ENCODE measurements at places on chromosomes 7 and 10.

DNA sequence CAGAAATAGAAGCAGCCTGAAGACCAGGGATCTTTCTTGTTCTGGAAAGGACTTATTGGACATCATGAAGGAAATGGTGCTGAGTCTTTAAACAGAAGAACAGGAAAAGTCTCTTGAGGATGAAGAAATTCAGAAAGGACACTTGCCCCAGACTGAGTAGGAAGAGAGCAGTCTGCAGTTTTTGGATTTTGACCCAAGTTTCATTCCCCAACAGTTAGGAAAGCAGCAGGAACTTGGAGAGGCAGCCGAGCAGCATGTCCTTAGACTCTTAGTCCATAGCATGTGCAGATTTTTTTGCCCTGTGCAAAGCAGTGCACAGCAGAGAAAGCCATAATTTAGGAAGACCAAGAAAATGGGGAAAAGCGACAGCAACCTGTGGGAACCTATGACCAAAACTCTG lies 927.2 kb upstream of the AUTS2 start:
- no peak for DNase-seq

DNA sequence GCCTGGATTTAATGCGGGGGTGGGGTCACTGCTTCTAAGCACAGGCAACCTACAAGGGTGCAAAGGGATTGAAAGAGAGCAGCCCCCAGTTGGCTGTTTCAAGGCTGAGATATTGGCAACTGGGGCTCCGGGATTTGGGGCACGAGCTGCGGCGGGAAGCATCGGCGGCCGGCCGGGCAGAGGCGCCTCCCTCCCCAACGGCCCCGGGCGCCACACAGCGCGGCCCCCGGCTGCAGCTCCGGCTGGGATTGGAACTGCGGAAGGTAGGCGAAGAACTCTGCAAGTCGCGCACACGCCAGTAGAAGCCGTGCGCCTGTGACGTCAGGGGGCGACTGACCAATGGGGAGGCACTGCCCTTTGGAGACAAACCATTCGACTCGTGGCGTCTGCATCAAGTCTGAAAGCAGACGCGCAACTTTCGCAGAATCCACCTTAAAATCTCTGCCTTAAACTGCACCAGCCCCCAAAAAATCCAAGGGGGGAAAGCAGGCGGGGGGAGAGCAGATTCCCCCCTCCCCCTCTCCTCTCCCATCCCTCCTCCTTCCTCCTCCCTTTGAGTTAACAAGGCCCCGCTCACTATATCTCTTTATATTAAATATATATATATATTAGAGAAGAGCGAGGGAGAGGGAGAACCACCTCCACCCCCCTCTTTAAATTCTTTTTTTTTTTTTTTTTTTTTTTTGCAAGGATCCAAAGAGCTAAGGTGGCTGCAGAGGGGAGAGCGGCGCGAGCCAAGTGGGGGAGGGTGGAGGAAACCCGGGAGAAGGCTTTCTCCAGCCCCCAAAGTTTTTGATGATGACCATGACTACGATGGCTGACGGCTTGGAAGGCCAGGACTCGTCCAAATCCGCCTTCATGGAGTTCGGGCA lies at the start of gene DLX6:
Gene DLX6, plus strand, starts transcription at position 371 of the 872 bp plus-strand sequence. Its CDS starts 425 bp downstream, at position 796.
- no peak for DNase-seq

DNA sequence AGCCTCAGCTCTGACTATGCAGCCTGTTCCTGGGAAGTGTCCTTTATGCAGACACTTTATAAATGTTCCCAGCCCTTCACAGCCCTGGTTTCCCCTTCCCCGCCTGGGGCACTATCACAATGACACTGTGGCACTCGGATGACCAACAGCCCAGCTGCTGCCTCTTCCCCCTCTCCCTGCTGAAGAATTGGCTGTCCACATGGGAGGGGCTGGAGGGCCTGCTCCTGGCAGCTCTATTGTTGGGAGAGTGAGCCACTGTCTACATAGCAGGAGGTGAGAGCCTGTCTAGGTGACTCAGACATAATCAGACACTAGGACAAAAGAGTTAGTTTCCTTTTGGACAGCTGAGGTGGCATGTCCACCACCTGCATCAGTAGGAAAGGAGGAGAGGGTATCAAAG lies 437.5 kb downstream of the PLXNA4 start:
- no peak for DNase-seq

GRCh38 chr7:3028071-3028757 lies 15.5 kb downstream of the CARD11 start:
- peak; percentile 73 for DNase-seq

DNA sequence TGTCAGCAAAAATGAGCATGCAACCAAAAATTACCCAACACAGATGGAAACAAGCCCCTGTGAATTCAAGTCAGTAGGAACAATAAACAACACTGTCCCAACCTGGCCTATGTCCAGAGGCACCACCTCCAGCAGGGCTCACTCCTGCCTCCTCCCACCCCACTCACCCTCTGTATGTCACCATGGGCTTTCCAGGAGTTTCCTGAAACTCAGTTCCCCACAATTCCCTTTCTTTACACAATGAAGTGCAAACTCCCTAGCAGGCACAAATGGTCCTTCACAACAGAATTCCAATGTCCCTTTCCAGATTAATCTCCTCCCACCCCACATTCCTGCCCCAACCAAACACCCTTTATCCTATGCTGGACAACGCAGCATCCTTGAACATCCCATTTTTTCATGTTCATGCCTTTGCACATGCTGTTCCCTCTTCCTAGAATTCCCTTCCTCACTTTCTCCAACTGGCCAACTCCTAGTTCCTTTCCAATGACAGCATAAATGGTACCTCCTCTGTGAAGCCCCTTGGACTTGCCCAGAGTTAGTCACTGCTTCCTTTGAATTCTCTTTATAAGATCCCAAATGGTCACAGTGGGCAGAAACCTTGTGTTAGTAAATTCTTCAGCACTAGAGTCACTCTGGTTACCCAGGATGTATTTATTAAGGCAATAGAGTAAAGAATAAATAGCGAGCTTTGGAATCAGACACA lies 157.5 kb downstream of the SLIT1 start:
- DNase-seq, result no peak

GRCh38 chr10:60044242-60044641 lies 137.9 kb upstream of the CCDC6 start:
- no peak for DNase-seq

DNA sequence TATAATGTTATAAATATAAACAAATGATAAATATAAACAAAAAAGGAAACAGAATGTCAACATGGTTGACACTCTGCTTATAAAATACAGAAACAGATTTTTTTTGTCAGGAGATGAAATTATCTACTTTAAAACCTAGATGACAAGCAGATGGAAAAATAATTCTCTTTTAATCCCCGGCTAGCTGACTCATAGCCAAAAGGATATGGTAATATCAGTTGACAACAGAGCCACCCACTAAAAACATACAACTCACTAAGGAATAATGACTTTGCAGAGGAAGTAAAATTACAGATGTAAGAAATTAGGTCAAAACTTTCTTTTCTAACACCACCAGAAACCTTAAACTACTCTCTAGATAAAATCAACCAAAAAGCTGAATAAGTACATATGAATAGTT lies 131.1 kb upstream of the ABCB5 start:
- peak; percentile 63 for DNase-seq

- peak; percentile 62 for DNase-seq
Observed at GRCh38 chr7:26500749-26501352, 209.2 kb downstream of the SNX10 start.

DNA sequence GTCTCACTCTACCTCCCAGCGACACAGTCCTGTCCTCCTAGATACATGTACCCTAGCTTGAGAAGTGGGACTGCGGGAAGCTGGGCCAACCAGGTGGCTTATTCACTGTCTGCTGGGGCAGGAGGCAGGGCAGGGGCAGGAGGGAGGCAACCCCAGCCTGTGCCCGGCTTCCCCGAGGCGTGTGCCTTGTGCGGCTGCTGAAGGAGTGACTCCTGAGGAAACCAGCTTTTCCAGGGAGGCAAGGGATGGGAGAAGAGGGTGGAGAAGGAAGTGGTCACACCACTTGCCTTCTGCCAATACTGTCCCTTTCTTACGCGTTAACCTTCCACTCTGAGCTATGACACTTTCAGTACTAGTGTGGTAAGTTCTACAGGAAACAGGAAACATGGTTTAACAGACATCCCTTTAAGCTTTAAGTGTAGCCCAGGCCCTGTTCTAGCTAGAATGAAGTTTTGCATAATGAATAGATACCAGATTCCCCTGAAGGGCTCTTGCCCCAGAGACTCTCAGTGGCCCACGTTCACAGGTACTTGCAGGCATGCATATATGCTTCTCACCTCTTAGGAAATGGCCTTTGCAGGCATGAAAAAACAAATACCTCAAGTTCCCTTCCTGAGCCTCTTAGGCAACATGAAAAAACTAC lies 40.6 kb downstream of the SYPL1 start:
- peak; percentile 41 for DNase-seq

DNA sequence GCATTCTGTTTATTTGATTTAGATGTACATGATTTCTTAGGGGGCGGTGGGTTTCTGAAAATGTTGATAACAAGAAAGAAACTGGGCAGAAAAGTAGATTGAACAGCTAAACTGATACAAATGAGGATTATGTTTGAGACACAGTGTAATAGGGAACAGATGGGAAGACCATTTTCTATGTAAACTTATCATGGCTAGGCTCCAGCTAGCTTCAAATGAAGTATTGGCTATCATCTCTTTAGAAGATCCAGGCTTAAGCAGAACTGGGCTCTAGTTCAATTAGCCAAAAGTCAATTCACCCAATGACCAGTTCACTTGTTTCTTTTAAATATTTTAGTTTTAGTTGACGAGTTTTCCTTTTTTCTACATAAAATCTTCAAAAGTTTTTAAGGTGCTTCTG lies 639.5 kb downstream of the ANKRD7 start:
- no peak for DNase-seq

DNA sequence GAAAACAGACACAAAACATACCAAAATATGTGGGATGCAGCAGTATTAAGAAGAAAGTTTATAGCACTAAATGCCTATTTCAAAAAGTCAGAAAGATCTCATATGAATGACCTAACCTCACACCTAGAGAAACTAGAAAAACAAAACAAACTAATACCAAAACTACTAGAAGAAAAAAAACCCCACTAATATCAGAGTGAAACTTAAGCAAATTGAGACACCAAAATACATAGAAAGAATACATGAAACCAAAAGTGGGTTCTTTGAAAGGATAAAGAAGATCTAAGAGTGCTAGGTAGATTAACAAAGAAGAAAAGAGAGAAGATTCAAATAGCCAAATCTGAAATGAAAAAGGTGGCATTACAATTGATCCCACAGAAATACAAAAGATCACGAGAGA lies 494.1 kb downstream of the SH2D4B start:
- no peak for DNase-seq

- peak; percentile 8 for DNase-seq
Observed at GRCh38 chr10:61899663-61899996, 1.9 kb upstream of the ARID5B start.

- DNase-seq, result peak; percentile 66
Observed at GRCh38 chr10:26725837-26726727, 28.6 kb downstream of the PDSS1 start.

GRCh38 chr7:73851410-73852338 lies 9.3 kb upstream of the TMEM270 start:
- peak; percentile 82 for DNase-seq

DNA sequence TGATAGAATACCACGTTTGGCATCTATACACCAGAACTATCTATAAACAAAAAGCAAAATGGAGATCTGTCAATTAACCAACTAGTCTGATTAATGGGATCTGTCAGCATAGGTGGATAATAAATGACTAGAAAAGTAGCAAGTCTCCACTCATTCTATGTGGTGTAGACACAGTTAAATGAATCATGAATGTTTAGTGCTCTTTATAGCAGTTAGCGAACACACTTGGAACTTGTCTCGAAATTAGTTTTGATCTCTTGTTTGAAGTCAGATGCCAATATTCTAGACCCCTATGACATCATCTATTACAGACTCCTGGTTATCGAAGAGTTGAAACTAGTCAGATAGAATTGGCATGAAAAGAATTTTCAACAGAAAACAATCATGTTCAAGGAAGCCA lies 259.7 kb downstream of the AHR start:
- DNase-seq, result no peak

GRCh38 chr7:158124671-158125079 lies 462.9 kb downstream of the PTPRN2 start:
- DNase-seq, result no peak

DNA sequence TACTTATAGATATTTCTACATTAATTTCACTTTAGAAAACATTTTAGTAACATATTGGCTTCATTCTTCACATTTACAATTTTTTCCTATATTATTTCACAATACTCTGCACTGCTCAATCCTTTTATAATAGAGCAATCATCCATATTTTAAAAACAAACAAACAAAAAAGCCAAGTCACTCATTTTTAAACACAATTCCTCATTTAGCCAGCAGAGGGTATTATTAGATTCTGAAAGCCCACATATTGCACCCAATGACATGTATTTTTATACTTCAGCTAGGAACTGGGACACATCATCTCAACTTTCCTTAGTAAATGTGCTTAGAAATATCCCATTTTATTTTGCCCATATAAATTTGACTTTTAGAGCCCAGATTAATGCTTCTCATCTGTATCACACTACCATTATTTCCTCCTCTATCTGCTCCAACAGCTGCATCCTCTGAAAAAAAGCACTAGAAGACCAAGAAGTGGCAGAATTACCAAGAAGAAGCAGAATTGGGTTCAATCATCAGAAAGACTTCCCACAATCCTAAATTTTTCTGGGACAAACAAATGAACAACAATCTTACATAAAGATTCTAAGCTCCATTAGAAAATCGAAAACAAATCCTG lies 29.5 kb downstream of the CTNNA3 start:
- DNase-seq, result peak; percentile 38

GRCh38 chr7:26165950-26166683 lies 14.1 kb downstream of the NFE2L3 start:
- no peak for DNase-seq

GRCh38 chr7:32957326-32958045 lies at the start of gene FKBP9:
Gene FKBP9 (plus strand): TSS chr7:32957440. CDS start chr7:32957574, 134 bp downstream.
- peak; percentile 90 for DNase-seq

- no peak for DNase-seq
Observed at GRCh38 chr10:117565068-117565467, 22.5 kb downstream of the EMX2 start.
